Activated CD8-positive, alpha-beta memory T cell treated with anti-CD3 and anti-CD28 coated beads for 48 hours (primary cell): ENCODE measurements at places on chromosomes 2 and 18.

- no peak for DNase-seq
Measured at GRCh38 chr2:145919477-145919876, 1399.6 kb upstream of the ZEB2 start.

DNA sequence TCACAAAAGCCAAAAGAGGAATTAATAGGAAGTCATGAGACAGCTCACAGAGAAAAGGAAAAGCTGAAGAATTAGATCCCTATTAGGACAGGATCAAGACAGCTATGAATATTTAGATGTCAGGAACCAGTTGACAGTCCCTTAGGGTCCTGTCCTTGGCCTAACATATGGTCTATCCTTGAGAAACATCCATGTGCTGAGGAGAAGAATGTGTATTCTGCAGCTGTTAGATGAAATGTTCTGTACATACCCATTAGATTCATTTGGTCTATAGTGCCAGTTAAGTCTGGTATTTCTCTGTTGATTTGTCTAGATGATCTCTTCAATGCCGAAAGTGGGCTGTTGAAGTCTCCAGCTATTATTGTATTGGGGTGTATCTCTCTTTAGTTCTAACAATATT lies 37.6 kb upstream of the SLC40A1 start:
- no peak for DNase-seq

DNA sequence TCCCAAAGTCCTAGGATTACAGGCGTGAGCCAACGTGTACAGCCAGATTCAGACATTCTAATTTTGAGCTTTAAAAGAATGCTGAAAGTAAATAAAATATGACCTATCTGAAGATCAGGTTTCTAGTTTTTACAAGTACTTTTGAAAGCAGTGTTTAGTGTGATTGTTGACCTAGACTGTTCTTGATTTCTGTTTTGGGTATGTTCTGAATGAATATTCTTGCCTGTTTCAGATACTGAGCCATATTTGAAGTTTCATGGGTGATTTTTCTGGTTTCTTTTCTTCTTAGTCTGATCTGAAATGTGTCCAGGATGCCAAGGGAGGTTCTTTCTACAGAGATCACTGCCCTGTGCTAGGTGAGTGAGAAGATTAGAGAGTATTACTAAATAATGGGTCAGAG lies 37.2 kb downstream of the MIB1 start:
- no peak for DNase-seq

GRCh38 chr2:140662504-140662903 lies 1468.3 kb downstream of the LRP1B start:
- DNase-seq: no peak

DNA sequence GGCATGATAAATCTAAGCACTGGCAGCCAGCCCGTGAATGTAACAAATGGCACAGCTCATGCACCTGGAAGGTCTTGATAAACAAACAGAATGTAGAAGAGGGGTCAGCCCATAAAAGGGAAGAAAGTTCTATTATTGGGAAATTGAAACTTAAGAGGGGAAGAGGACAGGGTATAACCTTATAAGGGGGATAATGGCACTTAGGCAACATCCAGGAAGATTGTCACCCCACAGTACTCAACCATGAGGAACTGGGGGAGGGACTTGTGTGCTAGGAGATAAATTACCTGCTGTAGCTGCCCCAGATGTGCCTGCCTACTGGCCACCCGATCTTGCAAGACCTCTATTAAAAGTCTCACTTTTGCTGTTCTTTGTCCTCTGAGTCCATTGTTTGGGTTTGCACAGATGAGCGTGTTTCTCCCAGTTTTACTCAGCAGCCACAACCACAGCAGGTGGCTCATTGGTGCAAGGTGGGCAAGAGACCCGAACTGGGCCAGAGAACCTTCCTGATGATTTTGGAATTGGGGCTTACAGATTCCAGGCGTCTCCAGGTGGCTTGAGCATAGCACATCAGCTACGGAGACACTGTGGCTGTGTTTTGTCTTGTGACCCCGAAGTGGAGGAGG lies 79.0 kb upstream of the TAF1B start:
- DNase-seq: no peak

GRCh38 chr2:162629085-162629484 lies 209.5 kb downstream of the KCNH7 start:
- DNase-seq: no peak
